ENCODE measurements at places on chromosomes 7 and 10. TPM values are rescaled to one million over a fixed set of nuclear protein-coding genes. Genes with fewer than 3 reads are reported as not detected.

SEMA3E gene
- total RNA-seq: 2.1 TPM

FAM20C gene
- total RNA-seq: 75.5 TPM

GRCh38 chr7:26653430-26654399, 210.7 kb downstream of the SKAP2 start:
- H3K27ac ChIP-seq: no peak overlapping the region
- H3K4me1 ChIP-seq: no peaks in the 10 kb centered on the region
- H3K4me3 ChIP-seq: no peak overlapping the region
- no peaks in the 10 kb centered on the region for H3K27me3 ChIP-seq
- no peaks in the 10 kb centered on the region for H3K36me3 ChIP-seq
- no peak for DNase-seq

GRCh38 chr7:47581438-47581803, 490 bp downstream of the TNS3 start:
- peak overlapping the region; percentile 72 for H3K4me3 ChIP-seq
- peak overlapping the region; percentile 80 for H3K27ac ChIP-seq
- peaks cover 40% of the 10 kb centered on the region for H3K4me1 ChIP-seq
- H3K27me3 ChIP-seq: peaks cover 26% of the 10 kb centered on the region

GRCh38 chr7:154928136-154929005, 74.6 kb downstream of the PAXIP1 start:
- H3K4me1 ChIP-seq: peaks cover 8% of the 10 kb centered on the region
- H3K36me3 ChIP-seq: no peaks in the 10 kb centered on the region
- H3K27me3 ChIP-seq: no peaks in the 10 kb centered on the region
- DNase-seq: no peak

DNA sequence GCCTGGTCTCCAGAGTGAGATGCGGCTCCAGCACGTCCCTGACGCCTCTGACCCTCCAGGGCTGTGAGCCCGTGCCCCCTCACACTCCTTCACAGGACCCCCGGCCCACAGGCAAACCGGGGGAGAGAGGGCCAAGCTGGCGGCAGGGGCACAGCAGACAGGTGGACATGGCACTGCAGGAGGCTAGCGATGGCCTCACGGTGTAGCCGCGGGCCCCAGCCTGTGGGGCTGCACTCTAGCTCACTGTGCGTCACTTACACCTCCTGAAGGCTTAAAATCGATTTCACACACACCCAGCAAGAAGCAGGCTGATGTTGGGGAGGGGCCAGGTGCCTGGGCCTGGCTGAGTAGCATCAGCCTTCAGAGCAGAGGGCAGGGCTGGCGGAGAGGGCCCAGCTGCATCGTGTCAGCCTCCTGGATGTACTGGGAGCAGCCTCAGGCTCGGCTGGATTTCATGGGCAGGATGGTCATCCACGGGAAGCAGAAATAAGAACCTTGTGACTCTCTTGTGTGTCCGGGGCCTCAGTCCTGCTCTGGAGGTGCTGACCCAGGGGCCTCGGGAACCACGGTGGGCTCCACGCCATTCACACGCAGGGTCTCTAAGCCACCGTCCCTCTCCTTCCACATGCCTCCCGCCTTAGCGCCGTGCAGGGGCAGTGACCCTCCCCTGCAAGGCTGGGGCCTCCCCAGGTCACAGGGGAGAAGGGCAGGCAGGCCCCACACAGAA, 19.4 kb upstream of the KNDC1 start:
- H3K27ac ChIP-seq: no peak overlapping the region
- H3K36me3 ChIP-seq: no peaks in the 10 kb centered on the region
- peaks cover 58% of the 10 kb centered on the region for H3K27me3 ChIP-seq
- H3K4me1 ChIP-seq: no peaks in the 10 kb centered on the region

DNA sequence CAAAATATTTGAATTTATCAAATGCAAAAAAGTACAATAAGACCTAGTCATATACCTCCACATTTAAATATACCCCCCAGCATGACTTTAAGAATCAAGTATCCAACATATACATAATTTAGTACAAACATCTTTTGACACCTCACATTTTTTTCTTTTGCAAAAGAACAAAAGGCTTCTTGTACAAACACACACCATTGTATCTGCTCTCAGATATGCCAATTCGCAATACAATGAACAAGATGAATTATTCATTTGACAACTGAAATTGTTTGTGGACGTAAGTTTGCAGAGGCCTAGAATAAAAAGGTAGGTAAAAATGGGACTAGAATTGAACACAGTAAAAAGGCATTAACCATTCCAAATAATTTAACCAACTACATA, 154.4 kb downstream of the CACNA2D1 start:
- no peaks in the 10 kb centered on the region for H3K4me1 ChIP-seq
- H3K27me3 ChIP-seq: no peaks in the 10 kb centered on the region
- H3K27ac ChIP-seq: no peak overlapping the region
- no peaks in the 10 kb centered on the region for H3K36me3 ChIP-seq
- no peak overlapping the region for H3K4me3 ChIP-seq

HILPDA gene
- 12.2 TPM for total RNA-seq

DNA sequence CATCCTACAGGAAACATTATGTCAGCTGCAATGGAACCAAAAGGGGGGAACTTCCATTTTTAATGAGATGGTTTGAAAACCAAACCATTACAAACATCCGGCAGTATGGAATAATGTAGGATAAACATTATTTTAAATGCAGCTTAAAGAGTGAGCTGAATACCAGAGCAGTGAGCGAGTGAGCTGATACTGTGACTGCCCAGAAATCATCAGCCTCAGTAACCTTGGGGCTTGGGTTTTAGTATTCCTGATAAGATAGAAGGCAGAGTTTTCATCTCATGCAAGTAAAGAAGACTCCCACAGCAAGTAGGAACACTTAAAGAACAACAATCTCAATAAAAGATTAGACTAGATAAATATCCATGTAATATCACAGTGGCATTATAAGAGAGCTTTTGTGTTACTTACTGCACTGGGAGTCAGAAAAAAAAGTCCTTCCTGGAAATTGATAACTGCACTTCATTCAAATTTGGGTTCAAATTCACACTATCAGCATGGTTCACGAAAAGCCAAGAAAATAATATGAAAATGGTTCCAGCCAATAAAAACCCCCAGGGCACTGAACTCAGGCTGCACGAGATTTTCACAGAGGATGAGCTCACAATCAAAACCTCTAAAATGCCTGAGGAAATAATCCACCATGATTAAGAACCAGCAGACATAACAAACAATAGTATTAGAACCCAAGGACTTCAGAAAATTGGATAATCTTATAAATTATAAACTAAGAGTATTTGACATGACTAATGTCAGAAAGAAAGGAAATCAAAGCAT, 115.7 kb downstream of the MTPAP start:
- H3K36me3 ChIP-seq: no peaks in the 10 kb centered on the region
- H3K4me1 ChIP-seq: no peaks in the 10 kb centered on the region
- no peaks in the 10 kb centered on the region for H3K27me3 ChIP-seq
- DNase-seq: no peak

DNA sequence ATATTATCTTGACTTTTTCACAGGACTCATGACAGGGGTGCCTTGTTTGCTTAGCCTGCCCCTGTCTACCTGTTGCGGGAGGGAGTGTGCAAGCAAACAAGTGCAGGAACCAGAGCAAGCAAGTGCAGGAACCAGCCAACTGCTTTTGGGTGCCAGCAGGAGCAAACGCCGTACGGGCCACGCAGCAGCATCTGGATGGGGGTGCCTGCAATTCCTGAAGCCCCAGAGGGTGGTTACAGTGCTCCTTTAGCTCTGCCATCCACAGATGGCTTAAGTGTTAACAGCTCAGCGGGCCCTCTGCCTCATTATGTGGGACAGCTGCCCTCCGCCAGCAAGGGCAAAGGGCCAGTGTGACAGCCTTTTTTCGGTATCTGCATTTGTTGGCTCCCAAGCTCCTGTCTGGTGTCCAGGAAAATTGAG, 83.5 kb downstream of the MICU1 start:
- H3K27ac ChIP-seq: no peak overlapping the region
- H3K36me3 ChIP-seq: peaks cover 31% of the 10 kb centered on the region
- DNase-seq: no peak
- H3K4me1 ChIP-seq: no peaks in the 10 kb centered on the region
- no peaks in the 10 kb centered on the region for H3K27me3 ChIP-seq

DNA sequence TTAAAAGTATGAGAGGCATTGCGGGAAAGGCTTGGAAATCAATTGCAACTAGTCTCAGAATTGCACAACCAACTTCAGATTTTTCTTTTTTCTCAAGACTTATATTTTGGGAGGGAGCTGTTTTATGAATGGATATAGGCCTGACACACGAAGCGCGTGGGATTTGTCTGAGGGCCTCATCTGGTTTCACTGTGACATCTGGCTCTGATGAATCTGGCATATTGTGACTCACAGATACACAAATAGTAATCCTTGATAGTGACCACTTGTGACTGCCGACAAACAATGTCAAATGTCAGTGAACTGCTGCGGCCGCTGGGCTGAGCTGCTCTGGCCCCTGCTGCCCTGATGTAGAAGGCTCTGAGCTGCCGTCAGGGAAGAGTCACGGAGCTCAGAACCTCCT, 655.1 kb downstream of the INHBA start:
- no peak overlapping the region for H3K4me3 ChIP-seq
- no peaks in the 10 kb centered on the region for H3K36me3 ChIP-seq
- DNase-seq: peak; percentile 32
- H3K4me1 ChIP-seq: no peaks in the 10 kb centered on the region
- no peaks in the 10 kb centered on the region for H3K27me3 ChIP-seq
- H3K27ac ChIP-seq: no peak overlapping the region

TEX47 gene
- not detected for total RNA-seq

ELN gene
- 202 TPM for total RNA-seq

Data from left lung (tissue), 14 donors.